Activated gamma-delta T cell (primary cell): ENCODE measurements at places on chromosomes 3 and 15.

GRCh38 chr3:85360742-85361387, 402.1 kb downstream of the CADM2 start:
- no peak for DNase-seq

DNA sequence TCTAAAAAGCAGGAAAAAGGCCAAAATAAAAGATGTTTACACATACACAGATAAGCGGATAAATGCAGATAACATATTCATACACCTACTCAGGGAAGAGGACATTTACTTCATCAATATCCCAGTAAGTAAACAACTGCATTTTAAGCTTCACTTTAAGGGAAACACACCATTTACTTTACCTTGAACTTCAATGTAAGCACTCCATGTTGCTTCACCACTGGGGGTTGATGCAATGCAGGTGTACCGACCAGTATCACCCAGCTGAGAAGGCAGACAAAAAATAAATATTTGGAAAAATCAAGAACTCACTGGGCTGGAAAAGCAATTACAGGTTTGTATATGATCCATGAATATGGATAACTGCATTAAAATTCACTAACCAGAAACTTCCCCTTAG, 1099.5 kb downstream of the ROBO1 start:
- DNase-seq: no peak

GRCh38 chr3:56976651-56977560, 83.6 kb upstream of the SPATA12 start:
- DNase-seq: no peak

DNA sequence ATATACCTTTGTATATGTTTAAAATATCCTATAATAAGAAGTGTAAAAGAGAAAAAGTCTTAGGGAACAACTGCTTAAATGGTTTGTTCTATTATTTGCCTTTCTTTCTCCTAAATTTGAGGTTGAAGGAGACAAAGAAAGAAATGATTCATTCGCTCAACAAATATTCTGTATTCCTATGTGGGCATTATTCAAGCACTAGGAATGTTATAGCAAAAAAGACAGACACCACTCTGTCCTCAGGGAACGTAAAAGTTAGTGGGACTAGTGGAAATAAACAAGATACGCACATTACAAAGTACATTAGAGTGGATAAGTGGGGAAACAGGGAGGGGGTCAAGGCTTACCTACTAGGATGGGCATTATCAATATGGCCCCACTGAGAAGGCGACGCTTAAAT, 332.2 kb downstream of the LPP start:
- no peak for DNase-seq

DNA sequence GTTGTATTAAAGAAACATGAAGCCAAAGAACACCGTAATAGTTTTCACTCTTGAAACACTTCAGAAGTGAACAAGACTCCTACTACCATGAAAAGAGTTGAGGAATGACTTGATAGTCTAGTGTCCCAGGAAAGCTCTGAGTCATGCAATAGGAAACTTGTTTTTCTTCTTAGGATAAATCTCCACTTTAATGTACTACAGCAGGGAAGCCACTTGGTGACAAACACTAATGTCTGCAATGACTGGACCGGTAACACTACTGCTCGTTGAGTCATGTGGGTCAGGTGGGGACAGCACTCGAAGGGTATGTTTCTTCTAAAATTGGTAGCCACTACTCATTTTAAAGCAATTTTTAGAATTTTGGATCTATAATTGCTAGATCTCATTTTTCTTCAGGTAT, 291.7 kb upstream of the CNTN3 start:
- no peak for DNase-seq

GRCh38 chr3:134132961-134133360, 103.2 kb upstream of the SLCO2A1 start:
- DNase-seq: no peak

GRCh38 chr3:27253391-27253790, 115.8 kb downstream of the NEK10 start:
- DNase-seq: no peak

GRCh38 chr15:30059771-30060170, 23.0 kb upstream of the GOLGA8J start:
- no peak for DNase-seq

- no peak for DNase-seq
Observed at GRCh38 chr15:55289011-55289745, 435 bp downstream of the RAB27A start.

DNA sequence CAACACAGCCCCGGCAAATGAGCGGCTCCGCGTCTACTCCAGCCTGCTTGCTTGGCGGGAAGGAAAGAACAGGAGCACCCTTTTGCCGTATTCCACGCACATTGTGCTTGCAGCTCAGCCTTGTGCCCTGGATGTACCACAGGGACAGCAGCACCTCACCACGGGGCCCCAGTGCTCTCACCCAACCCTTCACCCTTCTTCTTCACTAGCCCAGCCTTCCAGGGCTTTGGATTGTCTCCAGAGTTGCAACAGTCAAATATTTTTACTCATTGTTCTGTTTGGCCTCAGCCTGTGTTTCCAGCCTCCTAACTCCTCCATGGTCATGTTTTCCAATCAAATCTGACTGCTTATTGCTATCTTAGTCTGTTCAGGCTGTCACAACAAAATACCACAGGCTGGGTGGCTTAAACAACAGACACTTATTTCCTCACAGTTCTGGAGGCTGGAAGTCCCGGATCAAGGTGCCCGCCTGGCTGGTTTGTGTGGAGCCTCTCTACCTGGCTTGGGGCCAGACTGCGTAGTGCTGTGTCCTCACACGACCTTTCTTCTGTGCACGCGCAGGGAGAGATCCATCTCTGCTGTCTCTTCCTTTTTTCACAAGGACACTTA, 79.2 kb upstream of the ABHD17C start:
- DNase-seq: no peak

- DNase-seq: no peak
Observed at GRCh38 chr3:146513386-146514051, 30.9 kb downstream of the PLSCR1 start.
